ENCODE measurements at places on chromosomes 1 and 21.

GRCh38 chr1:44803312-44804095 lies 3.3 kb downstream of the PLK3 start:
- no peak for ATAC-seq

GRCh38 chr1:157806431-157807149 lies 13.3 kb downstream of the FCRL1 start:
- ATAC-seq: no peak

DNA sequence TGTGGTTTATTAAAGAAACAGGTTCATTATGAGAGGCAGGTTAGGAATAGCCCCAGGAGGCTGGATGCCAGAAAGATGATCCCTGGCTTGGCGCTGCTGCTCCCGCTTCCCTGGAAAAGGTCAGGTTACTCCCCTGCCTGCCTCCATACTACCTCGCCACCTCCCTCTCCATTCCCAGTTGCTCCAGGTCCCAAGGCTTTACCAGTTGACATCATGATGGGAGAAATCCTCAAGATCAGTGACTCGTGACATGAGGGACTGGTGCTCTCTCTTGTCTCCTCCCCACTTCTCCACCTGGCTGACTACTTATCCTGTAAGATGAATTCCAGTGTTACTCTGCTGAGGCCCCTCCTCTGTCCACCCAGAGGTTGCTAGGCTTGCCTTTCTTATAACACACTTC lies 19.7 kb downstream of the VASH2 start:
- no peak for ATAC-seq

DNA sequence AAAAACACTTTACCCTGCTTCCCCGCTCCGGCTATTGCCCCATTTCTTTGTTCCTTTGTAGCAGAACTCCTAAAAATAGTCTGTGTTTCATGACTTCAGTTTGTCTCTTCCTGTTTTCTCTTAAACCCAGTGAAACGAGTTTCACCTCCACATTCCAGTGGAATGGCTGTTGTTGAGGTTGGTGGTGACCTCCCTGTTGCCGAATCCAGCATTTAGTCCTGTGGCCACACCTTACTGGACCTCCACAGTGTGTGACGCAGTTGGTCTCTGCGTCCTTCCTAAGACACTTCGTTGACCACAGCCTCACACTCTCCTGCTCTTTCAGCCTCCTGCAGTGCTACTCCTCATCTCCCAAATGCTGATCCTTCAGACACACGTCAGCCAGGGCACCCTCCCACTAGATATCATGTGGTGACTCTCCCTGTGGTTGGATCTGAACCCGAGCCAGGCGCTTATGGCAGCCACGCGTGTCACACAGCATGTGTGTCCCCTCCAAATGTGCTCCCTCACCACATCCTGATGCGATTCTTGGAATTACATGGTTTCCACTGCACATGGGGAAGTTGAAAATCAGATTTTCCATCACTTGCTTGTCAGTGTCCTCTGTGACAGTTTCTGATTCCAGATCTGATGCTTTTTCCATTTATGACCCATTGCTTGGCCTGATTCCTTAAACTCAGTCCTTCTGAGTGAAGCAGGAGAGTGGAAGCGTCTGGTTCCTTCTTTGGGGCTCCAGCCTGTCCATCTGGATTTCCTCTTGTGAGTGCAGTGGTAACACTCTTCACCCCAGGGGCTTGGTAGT lies 99.1 kb upstream of the ARTN start:
- no peak for ATAC-seq

DNA sequence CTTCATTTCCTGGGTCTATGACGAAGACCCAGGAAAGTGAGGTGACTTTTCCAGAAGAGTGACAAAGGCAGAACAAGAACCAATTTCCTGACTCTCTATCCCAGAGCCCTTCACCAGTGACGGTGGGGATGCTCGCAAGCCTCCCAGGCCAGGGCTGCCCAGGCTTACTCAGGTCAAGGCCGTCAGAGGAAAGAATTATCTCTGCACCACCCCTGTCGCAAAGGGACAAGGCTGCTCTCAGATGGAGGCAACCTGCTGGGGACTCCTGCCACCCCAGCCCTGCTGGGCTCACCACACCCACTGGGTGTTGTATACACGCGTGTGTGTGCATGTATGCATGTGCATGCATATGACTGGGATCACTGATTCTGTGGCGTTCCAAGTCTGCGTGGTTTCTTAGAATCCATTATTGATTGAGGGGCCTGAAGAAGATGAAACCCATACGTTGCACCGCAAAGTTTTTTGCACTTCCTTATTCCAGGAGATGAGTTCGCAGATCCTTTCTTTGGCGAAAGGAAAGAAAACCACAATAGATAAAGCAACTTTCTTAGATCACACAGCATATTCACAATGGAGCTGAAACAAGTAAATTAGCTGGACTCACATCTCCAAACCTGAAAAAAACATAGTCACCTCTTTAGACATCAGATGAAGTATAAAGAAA lies 255.8 kb downstream of the RHOU start:
- no peak for ATAC-seq

GRCh38 chr1:2894381-2895041 lies 93.0 kb upstream of the TTC34 start:
- ATAC-seq: peak; percentile 52

- no peak for ATAC-seq
Observed at GRCh38 chr1:89939059-89939570, 55.8 kb upstream of the ZNF326 start.

GRCh38 chr1:27525296-27526272 lies 35.6 kb upstream of the WASF2 start:
- peak; percentile 34 for ATAC-seq

- no peak for ATAC-seq
Observed at GRCh38 chr1:237033061-237033460, 8.9 kb upstream of the RYR2 start.

GRCh38 chr1:109894823-109895719 lies 15.6 kb upstream of the CSF1 start:
- peak; percentile 5 for ATAC-seq

- no peak for ATAC-seq
Observed at GRCh38 chr1:15667362-15667761, 16.8 kb upstream of the PLEKHM2 start.

- ATAC-seq: no peak
Observed at GRCh38 chr1:238955934-238956333, 430.4 kb upstream of the CHRM3 start.

- ATAC-seq: no peak
Observed at GRCh38 chr1:172622541-172622940, 36.4 kb upstream of the FASLG start.

GRCh38 chr1:89630048-89630447 lies 2.9 kb upstream of the LRRC8C start:
- no peak for ATAC-seq

- ATAC-seq: no peak
Observed at GRCh38 chr1:203990118-203990517, 82.8 kb upstream of the SOX13 start.
